Left hindlimb (tissue), 1 donor: ENCODE measurements at places on chromosomes 5 and 9.
A peak's percentile ranks its signal among the peaks of the same experiment; 100 is the strongest.

GRCh38 chr9:20396509-20396908 is 225.8 kb downstream of the MLLT3 start:
- DNase-seq = no peak

- DNase-seq = no peak
Observed at GRCh38 chr9:89634995-89635742, 30.4 kb downstream of the GADD45G start.

DNA sequence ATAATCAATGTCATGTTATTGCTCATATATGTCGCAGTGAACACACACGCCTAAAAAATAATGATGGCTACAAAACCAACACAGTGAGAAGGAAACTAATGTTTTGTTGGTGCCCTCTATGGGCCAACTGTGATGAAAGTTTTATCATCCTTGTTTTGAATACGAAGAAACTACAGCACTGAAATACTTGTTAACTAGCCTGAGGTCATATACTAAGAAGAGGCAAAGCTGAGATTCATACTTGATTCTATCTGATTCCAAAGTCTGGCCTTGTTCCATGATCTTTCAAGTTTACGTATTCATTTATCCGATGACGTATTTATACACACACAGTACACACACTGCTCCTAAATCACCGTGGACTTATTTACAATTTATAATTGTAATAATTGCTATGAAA is 16.1 kb upstream of the DRD1 start:
- DNase-seq = no peak

- DNase-seq = peak; percentile 68
Observed at GRCh38 chr5:1931604-1932231, 49.0 kb upstream of the IRX4 start.

- no peak for DNase-seq
Observed at GRCh38 chr9:97567182-97567893, 65.8 kb downstream of the TSTD2 start.

DNA sequence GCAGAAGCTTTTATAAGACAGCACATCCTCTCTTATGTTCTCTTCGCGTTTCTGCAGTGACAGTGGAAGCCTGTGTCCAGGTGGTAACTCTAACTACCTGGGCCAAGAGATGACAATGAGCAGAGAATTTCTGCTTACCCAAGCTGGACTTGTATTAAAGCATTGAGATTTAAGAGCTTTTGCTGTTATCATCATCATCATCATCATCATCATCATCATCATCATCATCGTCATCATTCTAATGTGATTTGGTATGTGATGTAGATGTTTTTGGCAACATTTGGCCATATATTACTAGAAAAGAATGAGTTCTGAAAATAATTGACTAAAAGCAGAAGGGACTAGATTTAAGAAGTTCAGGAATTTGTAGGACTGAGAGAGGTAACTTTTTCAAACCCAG is 401.3 kb downstream of the BRINP1 start:
- DNase-seq = no peak

DNA sequence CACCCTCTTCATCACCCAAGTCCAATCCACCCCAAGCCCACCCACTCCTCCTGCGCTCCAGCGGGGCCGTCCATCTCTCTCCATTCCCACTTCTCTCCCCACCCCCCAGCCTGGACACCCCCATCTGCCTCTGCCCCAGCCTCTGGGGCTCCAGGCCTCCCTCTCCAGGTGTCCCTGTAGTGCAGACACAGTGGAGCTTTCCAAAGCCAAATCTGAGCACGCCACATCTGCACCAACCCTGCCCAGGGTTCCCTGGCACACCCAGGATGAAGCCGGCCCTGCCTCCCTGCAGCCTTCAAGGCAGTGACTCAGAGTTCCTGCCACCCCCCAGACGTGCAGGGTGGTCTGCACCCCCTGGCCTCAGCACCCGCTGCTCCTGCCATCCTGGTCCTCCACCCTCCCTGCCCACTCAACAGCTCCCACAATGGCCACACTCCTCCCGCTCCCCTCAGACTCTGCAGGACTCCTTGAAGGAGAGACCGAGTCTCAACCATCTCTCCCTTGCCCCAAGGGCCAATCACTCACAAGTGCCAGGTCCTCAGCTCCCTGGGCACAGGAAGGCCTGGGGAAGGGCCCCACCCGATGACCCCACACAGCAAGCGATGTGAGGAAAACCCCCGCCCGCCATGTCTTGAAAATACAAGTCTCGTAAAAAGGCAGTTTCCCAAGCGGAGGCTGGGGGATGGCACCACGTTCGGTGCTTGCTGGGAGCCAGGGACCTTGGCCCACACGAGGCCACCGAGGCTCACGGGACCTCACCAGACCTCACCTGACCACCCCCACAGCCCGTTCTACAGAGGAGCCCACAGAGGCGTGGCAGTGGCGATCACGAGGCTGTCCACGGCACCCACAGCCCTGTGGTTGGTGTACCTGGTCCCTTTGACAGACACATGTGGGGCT is 22.2 kb downstream of the VAV2 start:
- no peak for DNase-seq

GRCh38 chr5:88688984-88689667 is 193.9 kb downstream of the MEF2C start:
- no peak for DNase-seq

DNA sequence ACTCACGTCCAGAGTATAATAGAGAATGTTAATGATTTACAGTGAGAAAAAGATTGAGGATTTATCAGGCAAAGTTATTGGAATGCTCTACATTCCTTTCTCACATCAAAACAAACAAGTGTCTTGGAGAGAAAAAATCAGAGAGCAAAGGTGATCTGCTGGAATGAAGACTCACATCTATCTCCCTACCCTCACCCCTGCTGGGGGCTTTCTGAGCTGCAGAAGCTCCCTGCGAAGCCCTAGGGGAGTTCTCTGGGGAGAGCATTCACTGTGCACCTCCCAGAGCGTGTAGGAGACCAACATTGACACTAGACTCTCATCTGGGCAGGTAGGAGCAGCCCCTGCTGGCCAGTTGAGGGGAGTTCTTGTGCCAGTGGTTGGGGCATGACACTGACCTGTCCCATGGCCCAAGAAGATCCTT is 76.6 kb upstream of the ADAMTS16 start:
- DNase-seq = no peak

DNA sequence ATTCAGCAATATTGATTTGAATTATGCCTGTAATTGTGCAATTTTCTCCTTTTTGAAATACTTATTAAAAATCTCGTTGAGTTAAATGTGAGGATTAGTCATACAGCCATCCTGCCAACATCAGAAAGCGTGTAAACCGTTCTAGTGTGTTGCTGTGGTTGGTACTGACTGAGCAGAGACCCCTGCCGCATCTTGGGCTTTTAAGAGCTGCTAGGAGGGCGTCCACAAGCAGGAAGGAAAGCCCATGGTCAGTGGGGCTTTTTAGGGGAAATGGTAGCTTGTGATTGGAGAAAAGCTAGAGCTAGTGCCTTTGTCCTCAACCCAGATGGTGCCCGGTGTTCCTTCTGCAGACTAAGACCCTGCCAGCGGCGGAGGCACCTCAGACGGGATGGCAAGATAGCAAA is 1.3 kb downstream of the SDHA start:
- no peak for DNase-seq

GRCh38 chr5:82331557-82331956 is 53.4 kb upstream of the RPS23 start:
- no peak for DNase-seq

GRCh38 chr5:96140084-96140483 is 178.4 kb upstream of the ELL2 start:
- DNase-seq = no peak

- DNase-seq = no peak
Observed at GRCh38 chr5:122434205-122434970, 122.4 kb downstream of the SNCAIP start.

GRCh38 chr9:2506321-2506720 is 115.3 kb upstream of the VLDLR start:
- no peak for DNase-seq

DNA sequence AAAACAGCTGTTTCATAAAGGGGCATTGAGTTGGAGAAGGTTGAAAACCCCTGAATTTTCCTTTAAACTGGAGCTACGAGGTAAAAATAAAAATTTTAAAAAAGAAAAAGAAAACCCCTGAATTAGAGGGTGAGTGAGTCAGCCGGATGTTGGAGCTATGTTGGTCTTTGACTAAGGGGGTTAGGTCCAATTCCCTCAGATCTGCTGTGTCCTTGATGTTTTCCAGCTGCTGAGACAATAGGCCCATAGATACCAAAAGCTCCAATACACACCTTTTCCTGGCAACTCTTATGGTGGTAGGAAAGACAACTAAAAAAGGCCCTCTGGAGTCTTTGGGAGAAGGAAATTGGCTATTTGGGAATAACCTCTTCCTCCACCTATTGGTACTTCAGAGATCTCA is 79.4 kb upstream of the SAP30L start:
- no peak for DNase-seq

GRCh38 chr5:123279136-123279535 is 144.1 kb downstream of the CEP120 start:
- DNase-seq = no peak

DNA sequence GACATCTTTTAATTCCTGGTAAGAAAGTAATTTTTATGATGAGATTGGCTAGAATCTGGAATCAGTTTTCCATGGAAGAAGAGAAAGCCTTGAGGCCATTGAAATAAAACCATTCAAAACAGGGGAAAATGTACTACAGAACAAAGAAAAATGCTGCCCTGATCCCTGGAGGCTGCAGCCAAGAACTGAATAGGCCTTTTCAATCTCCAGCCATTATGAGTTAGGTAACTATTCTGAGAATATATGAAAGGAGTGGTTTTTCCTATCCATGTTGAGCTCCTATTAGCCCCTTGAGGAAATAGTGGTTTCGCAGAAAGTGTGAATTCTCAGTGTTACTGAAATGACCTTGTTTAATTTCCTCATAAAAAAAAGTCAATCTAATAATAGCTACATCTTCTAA is 408.5 kb upstream of the GRAMD2B start:
- no peak for DNase-seq

DNA sequence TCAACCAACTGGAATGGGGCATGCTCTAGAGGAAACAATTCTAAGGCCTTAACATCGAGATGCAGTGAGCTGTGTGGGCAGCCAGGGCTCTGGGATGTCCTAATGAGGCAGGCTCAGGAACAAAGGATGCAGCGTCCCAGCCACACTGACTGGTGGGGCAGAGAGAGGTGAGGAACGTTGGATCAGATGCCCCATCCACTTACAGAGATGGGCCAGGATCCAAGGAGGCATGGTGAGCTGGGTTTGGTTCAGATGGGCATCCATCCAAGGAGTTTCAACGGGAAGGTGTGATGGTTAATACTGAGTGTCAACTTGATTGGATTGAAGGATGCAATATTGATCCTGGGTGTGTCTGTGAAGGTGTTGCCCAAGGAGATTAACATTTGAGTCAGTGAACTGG is 15.5 kb upstream of the MARCHF6 start:
- DNase-seq = no peak

DNA sequence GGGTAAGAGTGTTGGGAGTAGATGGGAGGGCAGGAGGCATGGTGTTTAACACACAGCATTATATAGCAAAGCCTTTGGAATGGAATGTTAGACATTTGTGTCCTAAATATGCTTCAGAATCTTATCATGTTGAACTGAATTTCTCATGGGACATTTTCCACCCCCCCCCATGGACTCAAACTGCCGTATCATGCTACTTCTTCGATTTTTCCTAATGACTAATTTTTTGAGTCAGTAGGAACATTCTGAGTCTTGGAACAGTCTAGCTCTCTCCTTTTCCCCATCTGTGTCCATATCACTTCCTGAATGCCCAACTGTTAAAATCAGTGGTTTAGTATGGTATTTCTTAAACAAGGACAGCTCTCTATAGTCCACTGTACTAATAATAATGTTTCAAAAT is 380.6 kb downstream of the TLE4 start:
- DNase-seq = no peak

GRCh38 chr5:141245250-141245717 is at the start of gene PCDHB15:
PCDHB15 (plus strand) TSS chr5:141245395; CDS start chr5:141245579, 184 bp downstream.
- DNase-seq = no peak

- DNase-seq = no peak
Observed at GRCh38 chr9:128190013-128190412, 1.4 kb downstream of the CIZ1 start.

DNA sequence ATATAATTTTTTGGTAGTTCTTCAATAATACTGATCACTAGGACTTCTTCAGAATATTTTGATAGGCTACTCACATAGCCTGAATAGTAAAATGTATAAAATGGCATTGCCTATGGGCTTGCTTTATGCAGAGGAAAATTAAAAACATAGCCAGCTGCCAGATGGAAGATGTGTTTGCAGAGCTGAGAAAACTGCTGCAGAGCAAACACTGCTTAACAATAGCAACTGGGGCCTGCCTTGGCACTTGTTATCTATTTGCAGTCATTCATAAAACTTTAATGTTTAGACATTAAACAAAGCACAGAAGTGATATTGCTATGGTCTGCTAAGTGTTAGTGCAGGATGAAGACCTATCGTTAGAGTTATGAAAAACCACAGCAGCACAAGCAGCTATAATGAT is 151.5 kb upstream of the SMC2 start:
- DNase-seq = no peak

DNA sequence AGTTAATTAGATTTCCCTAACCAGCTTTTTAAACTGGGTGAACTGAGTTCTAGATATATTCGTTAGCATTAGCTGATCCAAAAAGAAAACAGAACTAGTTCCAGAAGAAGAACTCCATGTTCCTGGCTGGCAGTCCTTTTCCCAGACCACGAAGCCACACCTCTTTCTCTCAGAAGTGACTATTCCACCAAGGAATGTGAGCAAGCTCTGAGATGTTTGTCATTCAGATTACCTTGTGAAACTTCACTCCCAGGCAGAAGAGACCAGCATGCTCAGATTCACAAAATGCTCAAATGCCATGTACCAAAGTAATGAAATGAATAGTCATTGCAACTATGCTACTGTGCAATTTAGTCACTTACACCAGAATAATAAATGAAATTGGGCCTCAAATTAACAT is 4.4 kb upstream of the SSBP2 start:
- DNase-seq = no peak

- no peak for DNase-seq
Observed at GRCh38 chr9:136665704-136666371, 3.1 kb downstream of the EGFL7 start.

DNA sequence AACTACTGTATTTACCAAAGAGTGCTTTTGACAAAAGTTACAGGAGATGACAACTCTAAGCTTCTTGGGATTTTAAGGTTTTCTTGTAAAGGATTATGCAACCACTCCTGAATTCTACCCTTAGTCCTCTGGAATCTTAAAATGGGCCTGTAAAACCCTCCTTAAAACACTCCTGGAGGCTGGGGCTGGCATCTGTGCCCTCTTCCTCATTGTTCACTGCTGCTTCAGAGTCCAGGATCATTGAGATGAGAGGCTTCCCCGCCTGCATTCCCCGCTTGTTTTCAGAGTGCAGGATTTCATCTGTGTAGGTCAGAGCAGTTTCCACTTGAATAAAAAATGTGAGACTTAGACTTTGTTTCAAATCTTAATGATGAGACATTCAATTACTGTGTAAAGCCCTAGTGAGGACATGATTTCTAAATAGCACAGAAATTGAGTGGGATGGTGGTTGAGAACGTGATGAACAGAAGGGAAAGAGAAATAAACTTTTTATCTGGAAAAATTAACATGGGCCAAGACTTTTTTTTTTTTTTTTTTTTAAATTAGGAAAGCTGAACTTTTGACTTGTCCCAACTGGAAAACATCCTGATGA is 40.4 kb downstream of the PCSK5 start:
- DNase-seq = no peak

- DNase-seq = no peak
Observed at GRCh38 chr5:135589152-135589551, 10.4 kb upstream of the CXCL14 start.

- DNase-seq = no peak
Observed at GRCh38 chr5:1105350-1106265, 6.3 kb downstream of the SLC12A7 start.
